ENCODE measurements at places on chromosomes 2 and 18.

DNA sequence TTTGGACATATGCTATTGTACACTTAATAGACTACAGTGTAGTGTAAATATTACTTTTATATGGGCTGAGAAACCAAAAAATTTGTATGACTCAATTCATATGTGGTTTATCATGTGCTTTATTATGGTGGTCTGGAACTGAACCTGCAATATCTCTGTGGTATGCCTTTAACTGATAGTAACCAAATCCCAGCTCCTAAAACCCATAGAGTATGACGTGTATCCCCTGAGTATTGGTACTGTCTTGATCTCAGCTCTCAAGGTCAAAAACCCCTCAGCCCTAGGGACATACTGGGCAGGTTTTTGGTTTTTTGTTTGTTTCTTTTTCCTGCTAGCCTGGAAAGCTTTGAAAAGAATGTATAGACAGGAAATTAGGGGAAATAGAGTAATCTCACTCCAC is 42.2 kb upstream of the ARHGAP15 start:
- DNase-seq = no peak

DNA sequence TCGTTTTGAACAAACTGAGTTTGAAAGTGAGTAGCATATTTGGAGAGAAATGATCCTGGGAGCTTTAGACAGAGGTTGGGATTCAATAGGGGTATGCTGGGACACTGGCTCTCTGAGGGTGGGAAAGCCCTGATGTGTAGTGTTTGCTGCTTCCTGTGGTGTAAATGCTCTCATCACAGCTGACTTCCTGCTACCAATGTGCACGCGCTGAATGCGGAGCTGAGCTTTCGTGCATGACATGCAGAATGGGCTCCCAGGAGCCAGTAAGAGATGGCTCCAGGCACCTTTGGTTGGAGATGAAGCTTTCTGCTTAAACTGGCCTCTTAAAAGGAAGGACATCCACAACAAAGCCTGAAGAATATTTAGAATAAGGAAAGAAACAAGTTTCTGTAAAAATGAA is 224.1 kb upstream of the CCDC150 start:
- DNase-seq = no peak

DNA sequence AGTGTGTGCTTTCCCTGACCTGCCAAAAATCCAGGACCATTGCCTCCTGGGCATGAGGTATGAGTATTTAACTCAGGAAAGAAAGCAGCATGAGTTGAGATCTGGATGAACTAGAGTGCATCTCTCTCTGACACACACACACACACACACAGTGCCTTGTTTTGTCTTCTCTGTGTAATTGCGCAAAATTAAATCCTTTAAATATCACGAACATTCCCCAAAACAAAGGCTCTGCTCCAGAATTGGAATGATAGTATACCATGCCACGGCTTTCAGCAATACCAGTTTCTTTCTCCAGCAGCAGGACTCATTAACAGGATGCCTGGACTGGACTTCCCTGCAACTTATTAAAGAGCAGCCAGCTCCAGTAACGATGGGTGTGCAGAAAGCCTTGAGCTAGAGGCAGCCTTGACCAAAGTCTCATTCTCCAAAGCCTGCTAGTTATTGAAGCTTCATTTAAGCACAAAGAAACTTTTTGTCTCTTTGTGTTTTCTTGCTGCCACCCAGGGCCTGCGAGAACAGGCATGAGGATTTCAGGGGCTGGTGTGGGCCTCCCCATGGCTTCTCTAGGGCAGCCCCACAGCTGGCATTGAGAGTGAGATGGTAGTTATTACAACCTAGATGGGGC is 101.7 kb downstream of the NRP2 start:
- no peak for DNase-seq

GRCh38 chr2:98804736-98805135 is 73.8 kb upstream of the MGAT4A start:
- DNase-seq = no peak

GRCh38 chr2:162720559-162721271 is 117.9 kb downstream of the KCNH7 start:
- no peak for DNase-seq

DNA sequence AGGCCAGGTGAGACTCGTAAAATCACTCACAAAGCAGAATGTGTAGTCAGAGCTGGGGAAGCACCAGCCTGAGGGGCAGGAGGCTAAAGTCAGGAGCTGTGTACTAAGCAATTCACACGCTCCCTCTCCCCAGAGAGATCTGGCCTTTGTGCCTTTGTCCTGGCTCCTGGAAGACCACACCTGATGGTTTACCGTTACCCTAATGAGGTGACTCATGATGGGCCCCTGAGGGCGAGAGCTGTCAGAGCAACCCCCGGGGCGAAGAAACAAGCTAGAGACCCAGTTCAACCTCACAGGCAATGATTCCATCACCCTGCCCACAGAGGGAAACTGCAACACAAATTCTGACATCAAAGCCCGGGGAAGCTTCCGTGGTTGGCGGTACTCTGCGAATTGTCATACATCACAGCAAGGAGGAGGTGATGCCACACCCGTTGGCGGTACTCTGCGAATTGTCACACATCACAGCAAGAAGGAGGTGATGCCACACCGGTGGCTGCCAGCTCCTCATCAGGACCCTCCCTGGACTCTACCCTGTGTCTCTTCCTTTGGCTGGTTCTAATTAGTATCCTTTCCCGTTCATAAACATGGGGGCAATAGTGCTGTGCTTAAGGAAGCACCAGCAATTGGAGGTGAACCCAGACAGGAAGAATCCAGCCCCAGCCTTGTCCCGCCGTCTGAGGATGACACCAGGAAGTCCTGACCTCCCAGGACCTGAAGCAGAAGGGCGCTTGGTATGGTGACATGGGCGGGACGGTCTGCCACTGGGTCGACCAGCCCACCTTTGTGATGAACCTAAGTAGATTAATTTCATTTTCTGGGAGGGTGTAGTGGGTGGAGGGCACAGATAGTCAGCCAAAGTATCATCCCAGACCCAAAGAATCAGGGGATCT is 30.5 kb downstream of the B3GNT7 start:
- DNase-seq = no peak

DNA sequence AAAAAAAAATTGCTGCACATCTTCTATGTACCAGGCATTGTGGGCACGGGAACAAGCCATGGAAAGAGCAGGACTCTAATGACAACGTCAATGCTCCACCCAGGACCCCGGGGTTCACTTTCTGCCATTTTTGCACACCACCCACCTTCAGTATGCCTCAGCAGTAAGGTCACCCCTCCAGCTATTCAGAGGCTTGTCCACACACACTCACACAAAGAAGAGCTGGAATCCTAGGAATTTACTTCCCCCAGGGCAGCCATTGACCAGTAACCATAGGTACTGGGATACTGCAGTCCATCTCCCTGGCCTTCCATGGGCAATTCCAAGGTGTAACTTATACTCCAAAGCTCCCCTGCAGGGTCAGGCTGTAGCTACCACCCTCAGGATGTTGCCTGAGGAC is 170.8 kb downstream of the SUCLG1 start:
- DNase-seq = no peak

- peak; percentile 90 for DNase-seq
These were observed 133.7 kb downstream of the COL6A3 start for GRCh38 chr2:237280229-237280628.

DNA sequence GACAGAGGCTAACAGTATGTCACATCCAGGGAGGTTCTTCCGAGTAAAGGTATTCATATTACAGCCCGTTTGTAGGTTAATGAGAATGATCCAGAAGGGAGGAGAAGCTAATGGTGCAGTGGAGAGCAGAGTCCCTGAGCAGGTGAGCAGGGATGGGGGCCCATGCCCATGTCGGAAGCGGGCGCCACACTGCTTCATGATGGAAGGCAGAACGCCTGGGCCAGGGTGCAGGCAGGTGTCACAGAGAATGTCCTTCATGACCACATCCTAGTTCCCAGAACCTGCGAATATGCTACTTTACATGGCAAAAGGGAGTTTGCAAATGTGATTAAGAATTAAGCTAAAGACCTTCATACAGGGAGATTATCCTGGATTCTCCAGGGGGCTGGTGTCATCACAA is 4.0 kb downstream of the HES6 start:
- DNase-seq = no peak

DNA sequence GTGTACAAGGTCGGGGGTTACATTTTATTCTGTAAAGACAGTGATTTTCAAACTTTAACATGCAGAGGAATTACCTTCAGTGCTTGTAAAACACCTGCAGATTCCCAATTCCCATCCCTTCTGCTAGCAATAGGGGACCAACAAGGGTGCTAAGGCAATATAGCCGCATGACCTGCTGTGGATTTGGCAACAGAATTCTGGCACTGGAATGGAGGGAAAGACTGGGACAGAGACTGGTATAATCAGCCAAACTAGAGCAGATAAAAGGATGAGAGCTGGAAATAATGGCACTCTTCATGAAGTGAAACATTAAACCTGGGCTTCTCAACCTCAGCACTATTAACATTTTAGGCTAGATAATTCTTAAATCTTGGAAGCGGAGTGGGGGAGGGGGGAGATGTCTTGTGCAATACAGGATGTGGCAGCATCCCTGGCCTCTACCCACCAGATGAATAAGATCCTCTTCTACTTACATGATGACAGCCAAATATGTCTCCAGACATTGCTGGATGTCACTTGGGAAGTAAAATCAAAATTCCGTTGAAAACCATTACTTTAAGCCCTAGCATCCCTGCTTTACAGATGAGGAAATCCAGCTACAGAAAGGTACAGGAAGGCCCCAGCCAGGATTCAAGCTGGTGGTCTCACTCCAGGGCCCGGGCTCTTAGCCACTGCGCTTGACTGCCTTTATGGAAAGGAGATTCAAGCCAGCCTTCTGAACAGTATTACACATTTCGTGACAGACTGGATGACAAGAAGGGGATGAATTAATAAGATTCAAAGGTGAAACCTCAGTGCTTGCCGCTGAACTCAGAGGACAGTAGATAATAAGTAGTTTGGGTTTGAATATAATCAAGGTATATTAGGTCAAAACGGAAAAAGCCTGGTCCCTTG is 1.7 kb downstream of the EVA1A start:
- no peak for DNase-seq

- DNase-seq = no peak
These were observed 430 bp downstream of the BIN1 start for GRCh38 chr2:127106457-127106990.

DNA sequence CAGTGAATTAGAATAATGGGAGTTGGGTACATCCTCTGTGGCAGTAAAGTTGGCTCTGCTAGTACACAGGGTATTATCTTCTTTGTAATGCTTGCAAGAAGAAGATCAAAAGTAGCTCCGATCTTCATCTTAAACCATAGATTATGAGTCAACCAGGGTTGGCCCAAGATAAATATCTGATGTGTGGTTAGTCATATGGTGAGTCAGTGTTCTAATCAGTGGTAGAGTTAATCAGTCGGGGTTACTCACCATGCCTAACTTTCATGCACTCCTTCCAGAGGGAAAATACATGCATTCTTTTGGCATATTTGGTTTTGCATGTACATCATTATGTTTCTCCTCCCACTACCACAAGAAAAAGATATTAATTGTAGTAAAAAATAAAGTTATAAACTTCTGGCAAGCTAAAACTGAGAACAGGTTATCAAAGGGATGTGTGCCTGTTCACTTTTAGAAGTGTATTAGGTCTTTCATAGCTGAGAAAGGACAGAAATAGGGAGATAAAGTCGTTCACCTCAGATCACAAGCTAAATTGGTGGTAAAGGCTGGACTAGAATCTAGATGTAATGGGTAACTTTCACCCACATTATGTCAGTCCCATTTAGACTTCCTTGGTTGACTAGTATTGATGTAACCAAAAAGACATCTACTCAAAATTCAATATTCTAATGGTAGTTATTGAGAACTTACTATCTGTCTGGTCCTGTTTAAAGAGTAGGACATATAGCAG is 684.4 kb downstream of the IRS1 start:
- peak; percentile 95 for DNase-seq

GRCh38 chr2:150710041-150710440 is 222.6 kb upstream of the RND3 start:
- DNase-seq = no peak

DNA sequence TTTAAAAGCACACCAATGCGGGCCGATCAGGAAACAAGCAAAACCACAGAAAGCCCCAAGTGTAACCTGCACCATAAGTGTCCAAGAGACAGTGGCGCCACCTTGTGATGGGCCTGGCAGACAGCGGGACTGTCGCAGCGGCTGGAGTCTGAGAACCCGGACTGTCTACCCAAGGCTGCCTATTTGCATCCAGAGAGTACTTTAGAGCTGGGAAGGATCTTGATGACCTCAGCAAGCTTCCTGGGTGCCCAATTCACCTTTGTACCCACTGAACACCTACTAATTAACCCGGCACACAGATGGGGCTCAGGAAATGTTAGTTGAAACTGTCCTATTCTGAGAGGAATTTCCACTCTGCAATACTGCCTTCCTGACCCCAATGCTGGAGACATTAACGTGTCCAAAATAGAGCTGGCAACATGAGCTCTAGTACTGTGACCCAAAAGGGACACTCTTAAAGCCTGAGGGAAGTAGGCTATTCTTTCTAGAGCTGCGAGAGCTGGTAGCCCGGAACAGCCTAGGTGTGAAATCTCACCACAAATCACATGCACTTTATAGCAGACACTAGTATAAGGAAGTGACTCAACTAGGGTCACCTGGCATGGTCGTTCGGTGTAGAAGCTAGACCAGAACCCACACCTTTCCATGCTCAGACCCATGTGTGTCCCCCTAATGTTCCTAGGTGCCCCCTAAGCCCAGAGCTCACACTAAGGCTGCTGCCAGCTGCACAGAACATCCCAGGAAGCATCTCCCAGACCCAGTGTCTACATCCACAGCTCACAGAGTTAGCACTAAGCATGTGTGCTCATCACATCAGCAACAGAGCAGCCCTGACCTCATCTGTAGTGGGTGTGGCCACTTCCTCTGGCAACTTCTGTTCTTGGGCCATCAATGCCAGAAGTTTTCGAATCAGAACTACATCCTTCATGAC is 25.4 kb downstream of the POLR1A start:
- no peak for DNase-seq

DNA sequence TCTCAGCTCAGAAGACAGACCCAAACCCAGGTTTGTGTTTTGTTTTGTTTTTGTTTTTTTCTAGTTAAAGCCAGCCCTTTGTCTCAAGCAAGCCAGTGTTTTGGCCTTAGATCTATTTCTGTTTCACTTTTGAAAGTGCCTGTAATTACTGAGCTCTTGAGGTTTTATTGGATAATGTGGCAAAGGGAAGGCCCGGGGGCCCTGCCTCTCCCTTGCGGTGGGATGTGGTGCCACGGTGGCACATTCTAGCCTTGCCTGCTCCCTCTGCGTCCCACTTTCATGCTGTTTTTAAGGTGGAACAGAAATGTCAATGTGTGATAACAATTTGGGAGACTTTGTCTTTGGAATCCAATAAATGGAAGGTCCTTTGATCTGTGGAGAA is 2.5 kb downstream of the HPCAL1 start:
- DNase-seq = no peak

- DNase-seq = no peak
These were observed 55.1 kb upstream of the TTC27 start for GRCh38 chr2:32572737-32573136.

DNA sequence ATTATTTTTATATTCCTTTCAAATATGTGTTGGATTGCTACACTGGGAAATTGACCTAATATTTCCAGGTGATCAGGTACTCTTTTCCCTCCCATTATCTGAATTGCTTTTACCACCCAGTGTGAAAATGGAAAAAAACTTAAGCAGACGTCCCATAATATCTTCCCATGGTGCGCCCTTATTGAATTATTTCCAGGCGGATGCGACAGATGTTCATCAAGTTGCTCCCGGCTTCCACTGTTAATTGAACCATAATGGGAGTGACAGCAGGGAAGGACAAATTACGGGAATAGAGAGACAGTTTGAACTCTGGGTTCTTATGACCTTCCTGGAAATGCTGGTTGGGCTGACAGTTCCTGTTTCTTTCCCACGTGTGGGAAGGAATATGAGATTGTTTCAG is 93.3 kb downstream of the THSD7B start:
- no peak for DNase-seq

Measured in AG04449 (cell line).